ENCODE measurements at places on chromosomes 2 and 18.

- no peak for DNase-seq
Observed at GRCh38 chr2:39216346-39217191, 27.2 kb downstream of the CDKL4 start.

DNA sequence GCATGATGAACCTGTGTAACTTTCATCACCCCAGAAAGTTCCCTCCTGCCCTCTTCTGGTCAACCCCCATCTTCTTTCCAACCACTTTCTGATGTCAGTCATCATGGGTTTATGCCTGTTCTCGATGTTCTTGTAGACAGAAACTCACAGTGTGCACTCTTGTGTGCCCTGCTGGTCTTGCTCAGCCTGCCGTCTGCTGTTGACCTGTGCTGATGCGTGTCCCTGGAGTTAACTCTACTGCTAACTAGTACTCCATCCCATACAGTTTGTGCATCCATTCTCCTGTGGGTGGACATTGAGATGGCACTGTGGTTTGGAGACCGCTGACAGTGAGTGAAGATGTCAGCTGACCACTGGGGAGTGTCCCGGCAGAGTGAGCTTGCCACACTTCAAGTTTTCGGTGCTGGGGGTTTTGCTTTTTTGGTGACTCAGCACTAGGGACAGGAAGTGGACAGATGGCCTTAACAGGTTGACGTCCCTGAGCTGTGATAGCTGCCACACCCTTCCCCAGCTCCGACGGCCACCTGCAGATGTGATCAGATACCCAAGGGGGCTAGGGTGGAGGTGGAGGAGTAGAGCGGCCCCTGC lies 14.8 kb downstream of the KLHL29 start:
- no peak for DNase-seq

GRCh38 chr2:133194362-133194655 lies 374.0 kb downstream of the NCKAP5 start:
- no peak for DNase-seq

GRCh38 chr2:189014449-189015138 lies 40.4 kb downstream of the COL3A1 start:
- DNase-seq: no peak

DNA sequence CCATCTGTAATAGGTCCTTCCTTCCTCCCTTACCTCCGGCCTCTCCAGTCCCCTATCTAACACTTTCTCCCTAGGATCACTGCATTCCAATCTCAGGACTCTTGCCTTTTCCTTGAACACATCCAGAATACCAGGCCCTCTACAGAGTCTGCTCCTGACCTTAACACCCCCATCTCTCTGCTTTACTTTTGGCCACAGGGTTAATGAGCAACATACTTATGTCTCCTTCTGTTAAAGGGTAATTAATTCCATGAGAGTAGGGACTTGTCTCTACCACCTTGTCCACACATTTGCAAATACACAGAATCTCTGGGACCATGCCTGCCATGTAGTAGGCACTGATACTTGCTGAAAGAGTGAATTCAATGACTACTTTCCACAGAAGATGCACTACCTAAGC lies 94.9 kb downstream of the COBLL1 start:
- DNase-seq: no peak

DNA sequence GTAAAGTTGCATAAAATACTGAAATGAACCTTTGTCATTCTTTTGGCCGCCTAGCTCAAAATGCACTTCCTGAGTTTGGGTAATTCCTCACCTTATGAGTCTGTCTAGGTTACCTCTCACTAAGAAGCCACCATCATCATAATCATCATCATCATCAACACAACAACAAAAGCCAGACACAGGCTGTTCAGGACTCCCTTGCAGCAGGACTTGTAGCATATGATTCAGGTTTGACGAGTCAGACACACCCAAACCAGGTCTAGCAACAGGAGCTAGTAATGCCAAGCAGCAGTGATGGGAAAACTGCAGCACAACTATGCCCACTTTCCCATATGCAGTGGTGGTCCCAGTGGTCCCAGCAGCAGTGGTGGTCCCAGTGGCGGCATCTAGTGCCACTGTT lies 2.8 kb upstream of the SGO2 start:
- DNase-seq: no peak

DNA sequence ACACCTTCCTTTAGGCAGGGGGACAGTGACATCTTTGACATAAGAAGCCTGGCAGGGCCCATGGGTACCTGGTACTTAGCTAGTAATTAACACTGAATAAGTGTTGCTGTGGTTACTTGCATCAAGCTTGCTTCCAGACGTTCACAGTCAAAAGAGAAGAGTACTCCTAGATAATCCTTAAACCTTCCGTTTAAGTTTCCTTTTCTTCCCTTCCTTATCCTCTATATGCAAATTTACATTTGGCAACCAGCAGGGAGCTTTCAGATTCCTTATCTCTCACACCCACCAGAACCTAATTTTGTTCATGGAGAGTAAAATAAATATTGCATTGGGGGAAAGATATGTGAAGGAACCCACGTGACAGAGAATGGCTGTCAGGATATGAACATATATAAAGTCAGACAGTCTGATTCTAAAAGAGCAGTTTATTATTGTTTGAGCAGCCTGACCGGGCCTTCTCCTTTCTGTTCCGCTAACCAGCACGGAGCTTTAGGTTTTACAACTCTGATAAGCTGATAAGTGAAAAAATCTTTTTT lies 7.8 kb upstream of the RAB31 start:
- no peak for DNase-seq

DNA sequence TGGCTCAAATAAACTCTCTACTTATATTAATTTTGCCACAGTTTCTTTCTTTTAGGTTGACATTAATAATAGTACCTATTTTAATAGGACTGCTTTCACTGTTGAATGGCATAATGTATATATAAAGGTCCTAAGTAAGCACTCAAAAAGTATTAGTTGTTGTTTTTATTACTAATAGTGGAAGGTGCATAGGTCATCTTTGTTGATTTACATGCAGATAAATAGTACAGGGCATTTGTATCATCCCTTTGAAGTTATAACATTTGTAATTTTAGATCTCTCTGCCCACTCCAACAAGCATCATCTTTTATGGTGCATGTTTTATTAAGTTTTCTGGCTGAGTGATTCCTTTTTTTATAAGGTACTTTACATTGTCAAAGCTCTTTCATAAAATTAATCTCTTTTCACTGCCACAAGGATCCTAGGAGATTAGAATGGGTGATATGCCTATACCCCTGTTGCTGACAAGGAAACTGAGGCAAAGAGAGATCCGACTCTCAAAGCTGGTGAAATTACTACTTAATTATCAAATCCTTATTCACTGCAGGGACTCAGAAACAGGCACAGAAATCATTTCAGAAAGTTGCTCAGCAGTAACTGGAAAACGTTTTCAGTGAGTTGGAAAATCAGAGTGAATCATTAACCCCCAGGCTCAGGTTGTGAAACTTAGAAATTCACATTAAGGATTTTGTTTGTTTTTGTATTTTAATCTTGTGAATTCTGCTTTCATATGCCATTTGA lies 299.6 kb downstream of the AGPS start:
- no peak for DNase-seq

GRCh38 chr18:48959921-48960920 lies 9.5 kb upstream of the SMAD7 start:
- no peak for DNase-seq

DNA sequence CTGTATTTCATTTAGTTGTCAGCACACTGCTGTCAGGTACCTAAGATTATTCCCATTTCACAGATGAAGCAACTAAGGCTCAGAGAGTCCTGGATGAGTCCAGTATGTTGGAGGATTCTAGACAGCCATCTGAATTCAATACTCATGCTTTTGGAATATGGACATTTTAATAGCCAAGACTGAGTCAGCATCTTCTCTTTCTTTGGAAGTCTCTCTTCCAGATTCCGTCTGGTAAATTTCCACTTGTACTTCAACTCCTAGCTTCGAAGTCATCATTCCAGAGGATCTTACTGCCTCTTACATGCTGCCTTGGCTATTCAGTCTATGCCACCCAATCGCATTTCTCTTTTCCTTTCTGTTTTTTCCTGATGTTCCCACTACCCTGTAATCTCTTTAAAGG lies 40.6 kb downstream of the INSIG2 start:
- DNase-seq: no peak

DNA sequence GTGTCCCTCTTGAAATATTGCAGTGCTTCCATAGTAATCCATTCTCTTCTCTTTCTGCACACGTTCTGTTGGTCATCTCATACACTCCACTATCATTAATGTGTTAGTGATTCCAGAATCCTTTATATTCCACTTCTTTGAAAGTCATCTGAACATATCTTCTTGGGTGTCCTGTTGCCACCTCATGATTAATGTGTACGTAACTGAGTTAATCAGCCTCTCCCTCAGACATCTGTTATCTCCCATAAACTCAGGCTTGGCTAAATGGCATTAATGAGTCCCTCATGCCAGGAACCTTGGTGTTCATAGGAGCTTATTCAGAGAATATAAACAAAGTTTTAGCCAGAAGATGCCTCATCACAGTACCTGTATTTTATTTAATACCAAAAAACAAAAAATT lies 126.4 kb downstream of the NCOA1 start:
- no peak for DNase-seq

DNA sequence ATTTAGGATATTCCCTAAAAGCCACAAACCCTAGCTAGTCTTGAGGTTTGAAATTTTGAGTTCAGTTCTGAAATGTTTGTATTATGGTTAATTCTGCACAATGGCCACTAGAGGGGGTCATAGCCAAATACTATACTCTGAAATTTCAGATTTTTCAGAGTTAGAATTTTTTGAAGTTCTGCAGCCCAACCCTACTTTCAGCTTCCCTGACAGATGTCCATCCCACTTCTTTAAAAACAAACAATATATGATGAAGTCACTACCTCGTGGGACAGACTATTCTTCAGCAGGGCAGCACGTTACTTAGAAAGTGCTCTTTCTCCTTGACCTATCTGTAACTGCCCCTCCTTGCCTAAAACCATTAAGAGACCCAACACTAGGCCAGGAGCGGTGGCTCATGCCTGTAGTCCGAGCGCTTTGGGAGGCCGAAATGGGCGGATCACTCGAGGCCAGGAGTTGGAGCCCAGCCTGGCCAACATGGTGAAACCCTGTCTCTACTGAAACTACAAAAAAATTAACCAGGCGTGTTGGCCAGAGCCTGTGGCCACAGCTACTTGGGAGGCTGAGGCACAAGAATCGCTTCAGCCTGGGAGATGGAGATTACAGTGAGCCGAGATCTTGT lies 48.2 kb upstream of the PAPOLG start:
- peak; percentile 3 for DNase-seq

GRCh38 chr2:204722691-204723090 lies 177.4 kb downstream of the PARD3B start:
- DNase-seq: peak; percentile 5

DNA sequence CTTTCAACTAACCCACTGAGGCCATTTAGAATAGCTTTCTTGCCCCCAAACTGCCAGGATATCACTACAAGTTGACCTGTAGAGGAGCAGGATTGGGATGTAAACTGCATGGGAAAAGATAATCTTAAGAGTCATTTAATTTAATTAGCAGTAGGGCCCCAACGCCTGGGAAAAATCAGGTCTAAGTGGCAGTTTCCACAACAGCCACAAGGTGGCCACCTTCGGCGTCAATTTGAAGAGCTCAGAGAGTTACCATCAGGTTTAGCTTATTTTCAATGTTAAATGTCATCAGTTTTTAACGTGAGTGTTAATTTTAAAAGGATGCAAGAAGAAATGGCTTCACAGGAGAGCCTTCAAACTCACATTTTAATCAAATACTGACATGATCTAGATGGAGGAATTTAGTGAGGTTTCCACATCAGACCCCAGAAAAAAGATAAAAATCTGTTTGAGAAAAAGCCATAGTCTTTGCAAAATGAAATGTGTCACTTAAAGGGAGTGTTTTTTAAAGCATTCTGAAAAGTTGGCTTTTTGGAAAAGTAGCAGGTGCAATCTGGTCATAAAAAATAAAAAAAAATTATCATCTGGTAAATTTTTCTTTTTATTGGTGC lies 77.3 kb upstream of the UPP2 start:
- no peak for DNase-seq

DNA sequence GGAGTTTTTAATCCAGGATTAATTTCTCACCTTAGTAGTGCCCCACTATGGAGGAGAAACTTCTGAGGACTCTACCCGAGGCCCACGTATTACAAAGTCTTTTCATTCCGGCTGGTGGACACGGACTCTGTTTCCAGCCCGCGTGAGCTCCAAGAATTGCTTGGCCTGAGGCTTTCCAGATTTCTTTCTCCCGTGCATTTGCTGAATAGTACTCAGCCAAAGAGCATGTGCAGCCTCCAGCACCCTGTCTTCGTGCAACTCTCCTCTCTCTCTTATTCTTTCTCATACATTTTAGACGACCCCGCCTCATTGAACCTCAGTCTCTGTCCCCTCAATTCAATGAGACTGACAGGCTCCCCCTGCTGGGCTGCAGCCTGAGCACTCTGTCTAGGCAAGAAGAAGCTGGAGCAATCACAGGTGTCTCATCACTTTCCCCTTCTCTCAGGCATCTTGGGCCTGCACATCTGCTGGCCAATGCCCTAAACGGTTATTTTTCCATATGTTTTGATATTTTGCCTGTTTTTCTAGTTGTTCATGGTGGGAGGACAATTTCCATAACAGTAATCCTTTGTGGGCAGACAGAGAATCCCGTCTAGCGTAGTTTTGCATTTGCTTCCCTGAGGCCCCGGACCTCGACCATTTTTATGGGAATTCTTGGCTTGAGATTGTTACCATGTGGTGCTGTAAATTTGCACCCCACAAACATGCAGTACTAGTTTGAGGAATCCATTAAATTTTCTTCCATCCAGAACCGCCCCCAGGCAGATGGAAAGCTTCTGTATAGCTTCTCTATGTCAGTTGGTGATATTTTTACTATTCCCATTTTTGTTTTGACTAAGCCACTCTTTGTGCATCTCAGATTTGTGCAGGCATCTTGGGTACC lies 50.1 kb upstream of the LPIN2 start:
- DNase-seq: no peak

GRCh38 chr2:57990118-57990725 lies 56.4 kb upstream of the VRK2 start:
- DNase-seq: no peak

DNA sequence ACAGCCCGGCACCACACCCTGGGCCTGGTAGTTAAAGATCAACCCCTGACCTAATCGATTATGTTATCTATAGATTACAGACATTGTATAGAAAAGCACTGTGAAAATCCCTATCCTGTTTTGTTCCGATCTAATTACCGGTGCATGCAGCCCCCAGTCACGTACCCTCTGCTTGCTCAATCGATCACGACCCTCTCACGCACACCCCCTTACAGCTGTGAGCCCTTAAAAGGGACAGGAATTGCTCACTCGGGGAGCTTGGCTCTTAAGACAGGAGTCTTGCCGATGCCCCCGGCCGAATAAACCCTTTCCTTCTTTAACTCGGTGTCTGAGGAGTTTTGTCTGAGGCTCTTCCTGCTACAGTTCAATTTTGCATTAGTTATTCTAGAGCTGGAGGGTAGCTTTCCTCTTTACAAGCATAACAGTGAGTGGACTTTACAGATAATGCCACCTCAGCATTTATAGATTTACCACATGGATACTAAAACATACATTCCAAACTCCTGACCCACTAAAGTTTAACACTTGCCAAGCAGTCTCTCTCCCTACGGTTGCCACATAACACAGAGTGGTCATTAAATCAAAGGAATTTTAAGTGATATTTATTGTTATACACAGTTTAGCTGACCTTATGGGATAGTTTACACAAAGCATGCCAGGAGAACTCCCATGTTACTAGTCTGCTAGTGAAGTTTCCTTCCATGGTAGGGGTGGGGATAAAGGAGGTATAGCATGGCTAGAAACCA lies 101.0 kb downstream of the EVA1A start:
- DNase-seq: peak; percentile 60

GRCh38 chr2:8328217-8328616 lies 353.6 kb upstream of the ID2 start:
- DNase-seq: no peak
